ENCODE measurements at places on chromosomes 13 and 19.
A peak's percentile ranks its signal among the peaks of the same experiment; 100 is the strongest.

GRCh38 chr19:55228015-55228391 lies 560 bp downstream of the TMEM86B start:
- DNase-seq = no peak

DNA sequence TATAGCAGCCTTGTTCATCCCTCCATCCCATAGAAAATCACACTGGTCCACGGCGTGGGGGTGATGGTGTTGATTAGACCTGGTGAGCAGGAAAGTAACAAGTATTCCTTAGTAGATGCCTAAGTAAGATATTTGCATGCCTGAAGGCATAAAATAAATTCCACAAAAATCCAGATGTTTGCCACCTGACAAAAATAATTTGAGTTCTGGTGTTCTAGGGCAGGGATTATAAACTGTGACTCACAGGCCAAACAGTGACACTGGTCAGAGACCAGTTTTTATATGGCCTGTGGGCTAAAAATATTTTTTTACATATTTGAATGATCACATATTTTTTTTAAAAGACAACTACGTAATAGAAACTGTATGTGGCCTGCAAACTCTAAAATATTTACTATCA lies 310.7 kb downstream of the RFC3 start:
- no peak for DNase-seq

DNA sequence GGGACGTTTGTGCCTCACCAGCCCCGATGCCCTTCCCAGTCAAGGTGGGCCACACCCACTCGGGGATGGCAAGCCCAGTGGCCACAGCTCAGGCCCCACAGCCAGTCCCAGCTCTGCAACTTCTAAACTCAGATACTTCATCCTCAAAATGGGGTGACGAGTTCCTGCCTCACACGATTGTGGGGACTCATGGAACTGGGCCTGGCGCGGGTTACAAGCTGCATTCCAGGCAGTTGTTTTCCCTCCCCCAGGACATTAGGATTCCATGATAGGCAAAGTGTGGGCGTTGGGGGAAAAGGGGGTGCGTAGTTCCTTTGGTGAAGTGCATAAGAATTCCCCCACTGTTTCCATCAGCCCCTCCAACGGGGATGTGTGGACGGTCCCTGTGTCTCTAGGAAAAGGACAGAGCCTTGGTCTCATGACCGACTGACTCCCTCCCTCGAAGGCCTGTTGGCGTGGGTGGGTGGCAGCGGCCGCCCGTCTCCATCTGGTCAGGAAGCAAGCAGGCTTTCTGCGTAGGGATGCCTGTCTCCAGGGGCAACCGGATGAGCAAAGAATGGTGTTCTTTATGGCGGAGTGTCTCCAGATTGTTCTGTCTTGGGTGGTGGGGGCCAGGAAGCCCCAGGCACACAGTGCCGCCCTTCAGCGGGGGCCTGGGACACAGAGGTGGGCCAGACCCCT lies 21.1 kb upstream of the NPAS1 start:
- no peak for DNase-seq

DNA sequence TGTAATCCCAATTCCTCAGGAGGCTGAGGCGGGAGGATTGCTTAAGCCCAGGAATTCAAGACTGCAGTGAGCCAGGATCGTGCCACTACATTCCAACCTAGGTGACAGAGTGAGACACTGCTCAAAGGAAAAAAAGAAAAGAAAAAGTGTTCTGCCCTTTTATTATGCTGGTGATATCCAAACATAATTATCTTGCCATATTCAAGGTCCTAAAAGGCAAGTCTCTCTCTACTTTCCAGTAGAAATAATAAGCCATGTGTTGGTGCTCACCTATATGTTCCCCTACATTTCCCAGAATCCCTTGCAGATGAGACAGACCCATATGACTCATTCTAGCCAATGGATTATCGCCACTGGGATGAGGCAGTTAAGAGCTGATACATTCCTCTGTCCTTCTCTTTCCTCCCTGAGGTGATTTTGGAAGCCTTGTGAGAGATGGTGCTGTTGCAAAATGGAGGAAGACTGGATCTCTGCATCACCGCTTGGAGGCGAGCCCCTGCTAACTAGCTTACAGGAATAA lies 58.3 kb upstream of the MRI1 start:
- DNase-seq = no peak

- no peak for DNase-seq
Observed at GRCh38 chr13:47117268-47117667, 220.4 kb upstream of the HTR2A start.

DNA sequence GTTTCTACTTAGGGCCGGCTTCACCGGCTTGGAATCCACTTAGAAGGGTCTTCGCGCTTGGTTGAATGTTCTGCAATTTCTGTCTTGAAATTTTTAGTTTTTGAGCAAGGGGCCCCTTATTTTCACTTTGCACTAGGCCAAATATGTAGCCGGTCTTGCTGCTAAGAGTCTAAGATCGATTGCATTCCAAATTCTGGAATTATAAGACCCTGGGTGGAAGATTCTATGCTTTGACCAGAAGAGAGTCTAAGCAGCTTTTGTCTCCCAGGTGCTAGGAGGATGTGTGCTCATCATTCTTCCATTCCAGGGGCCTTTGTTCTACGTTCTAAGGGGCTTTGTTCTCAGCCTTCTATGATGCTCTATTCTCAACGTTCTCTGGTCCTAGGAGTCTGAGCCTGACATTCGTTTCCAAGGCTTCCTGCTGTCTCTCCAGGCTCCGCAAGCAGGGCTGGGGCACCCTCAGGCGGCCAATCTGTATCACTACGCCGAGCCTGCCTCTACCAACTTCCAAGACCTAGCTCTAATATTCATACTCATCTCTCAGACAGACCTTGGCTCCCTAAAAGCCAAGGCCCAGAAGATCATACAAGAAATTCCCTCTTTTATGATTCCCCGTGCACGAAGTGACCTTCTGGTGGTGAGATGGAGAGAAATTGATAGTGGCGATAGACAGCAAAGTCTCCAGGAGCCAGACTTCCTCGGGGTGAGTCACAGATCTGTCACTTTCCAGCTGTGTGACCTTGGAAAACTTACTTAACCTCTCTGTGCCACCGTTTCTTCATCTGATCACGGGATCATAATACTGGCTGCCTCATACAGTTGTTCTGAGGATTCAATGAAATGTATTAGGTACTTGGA lies 982 bp upstream of the DACT3 start:
- peak; percentile 79 for DNase-seq

GRCh38 chr19:3366753-3367627 lies 607 bp downstream of the NFIC start:
- DNase-seq = peak; percentile 33

DNA sequence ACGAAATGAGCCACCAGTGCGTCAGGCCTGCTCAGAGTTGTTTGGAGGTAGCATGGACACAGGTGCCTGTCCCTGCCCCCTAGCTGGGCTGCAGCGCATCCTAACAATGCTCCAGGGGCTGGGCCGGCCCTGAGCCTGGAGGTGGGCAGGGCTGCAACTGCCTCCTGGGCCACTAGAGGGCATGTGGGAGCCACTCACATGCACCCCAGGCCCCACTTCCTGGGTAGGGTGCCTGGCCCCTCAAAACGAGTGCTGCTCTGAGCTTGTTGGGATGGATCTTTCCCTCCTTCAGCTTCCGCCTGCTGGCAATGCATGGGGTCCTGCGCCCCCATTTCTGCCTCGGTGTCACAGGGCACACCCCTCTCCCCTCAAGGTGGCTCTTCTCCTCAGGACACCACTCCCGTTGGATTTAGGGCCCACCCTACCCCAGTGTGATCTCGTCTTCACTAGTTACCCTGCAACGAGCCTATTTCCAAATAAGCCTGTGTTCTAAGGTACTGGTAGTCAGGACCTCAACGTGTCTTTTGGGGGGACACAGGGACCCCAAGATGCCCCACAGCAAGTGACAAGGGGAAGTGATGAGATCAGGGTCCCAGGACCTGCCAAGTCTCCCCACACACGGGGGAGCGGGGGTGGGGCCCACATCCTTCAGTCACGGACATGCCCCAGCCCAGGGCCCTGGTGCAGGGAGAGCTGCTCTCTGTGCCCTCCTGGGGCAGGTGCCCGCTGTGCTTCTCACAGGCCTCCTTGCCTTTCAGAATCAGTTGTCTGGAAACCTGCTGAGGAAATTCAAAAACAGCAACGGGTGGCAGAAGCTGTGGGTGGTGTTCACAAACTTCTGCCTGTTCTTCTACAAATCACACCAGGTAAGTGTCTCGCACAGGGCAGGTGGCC lies 131.3 kb downstream of the STK24 start:
- DNase-seq = no peak

GRCh38 chr19:3250675-3251074 lies 26.2 kb downstream of the CELF5 start:
- DNase-seq = no peak

GRCh38 chr13:36907821-36908220 lies 12.2 kb downstream of the SMAD9 start:
- no peak for DNase-seq

- no peak for DNase-seq
Observed at GRCh38 chr19:49479975-49480628, 6.1 kb downstream of the FLT3LG start.

DNA sequence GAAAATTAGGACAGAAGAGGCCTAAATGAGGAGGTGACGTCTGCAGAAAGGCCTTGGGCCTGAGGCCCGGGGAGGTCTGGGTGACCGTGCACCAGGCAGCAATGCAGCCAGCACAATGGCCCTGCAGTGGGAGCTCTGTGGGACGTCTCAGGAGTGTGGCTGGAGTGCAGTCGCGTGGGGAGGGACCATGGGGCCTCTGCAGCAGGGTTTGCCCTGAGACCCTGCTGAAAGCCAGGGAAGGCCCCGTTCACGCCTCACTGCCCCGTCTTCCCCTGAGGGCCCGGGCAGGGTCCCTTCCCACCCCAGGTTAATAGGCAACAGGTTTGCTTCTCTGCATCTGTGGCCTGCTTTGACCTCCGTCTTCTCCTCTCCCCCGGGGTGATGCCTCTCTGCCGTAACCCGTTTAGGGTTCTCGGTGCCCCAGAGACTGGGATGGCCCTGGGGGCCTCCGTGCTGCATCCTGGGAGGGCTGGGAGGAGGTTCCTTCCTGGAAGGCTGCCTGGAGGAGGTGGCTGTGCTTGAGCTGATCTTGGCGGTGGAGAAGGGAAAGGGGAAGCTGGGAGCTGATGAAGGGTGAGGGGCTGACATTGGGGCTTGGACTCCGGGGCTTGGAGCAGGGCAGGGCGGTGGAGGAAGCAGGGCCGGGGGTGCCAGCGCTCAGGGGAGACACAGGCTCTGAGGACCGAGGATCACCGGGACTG lies 9.7 kb downstream of the PALM start:
- DNase-seq = no peak

DNA sequence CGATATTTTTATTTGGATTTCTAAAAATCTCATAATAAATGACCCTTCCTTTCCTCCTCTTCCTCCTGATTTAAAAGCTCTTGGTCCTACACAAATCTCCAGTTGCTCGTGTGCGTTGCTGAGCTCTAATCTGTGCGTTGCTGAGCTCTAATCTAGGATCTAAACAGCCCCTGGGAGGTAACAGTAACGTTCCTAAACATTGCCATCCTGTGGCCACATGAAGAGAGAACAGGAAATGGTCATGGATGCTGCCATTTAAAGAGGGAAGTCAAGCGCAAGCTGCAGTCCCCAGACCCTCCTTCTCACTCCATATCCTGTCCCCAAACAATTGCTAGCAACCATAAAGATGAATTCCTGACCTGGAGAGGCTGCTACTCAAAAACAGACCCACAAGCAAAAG lies 170.8 kb downstream of the NUFIP1 start:
- no peak for DNase-seq

DNA sequence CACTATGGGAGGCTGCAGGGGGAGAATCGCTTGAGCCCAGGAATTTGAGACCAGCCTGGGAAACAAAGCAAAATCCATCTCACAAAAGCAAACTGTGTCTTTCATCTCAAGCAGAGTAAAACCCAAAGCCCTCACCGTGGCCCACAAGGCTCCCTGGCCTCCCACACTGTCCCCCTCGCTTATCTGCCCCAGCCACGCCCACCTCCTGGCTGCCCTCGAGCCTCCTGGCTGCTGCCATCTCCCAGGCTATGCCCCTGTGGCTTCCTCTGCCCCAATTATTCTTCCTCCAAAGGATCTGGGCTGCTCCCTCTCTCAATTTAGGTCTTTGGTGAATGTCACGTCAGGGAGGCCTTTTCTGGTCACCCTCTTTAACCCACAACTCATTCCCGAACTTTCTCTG lies 3.6 kb downstream of the RABAC1 start:
- DNase-seq = no peak

GRCh38 chr13:20073775-20074174 lies 87.1 kb downstream of the GJA3 start:
- no peak for DNase-seq

GRCh38 chr19:17079710-17080439 lies 4.3 kb downstream of the MYO9B start:
- no peak for DNase-seq

DNA sequence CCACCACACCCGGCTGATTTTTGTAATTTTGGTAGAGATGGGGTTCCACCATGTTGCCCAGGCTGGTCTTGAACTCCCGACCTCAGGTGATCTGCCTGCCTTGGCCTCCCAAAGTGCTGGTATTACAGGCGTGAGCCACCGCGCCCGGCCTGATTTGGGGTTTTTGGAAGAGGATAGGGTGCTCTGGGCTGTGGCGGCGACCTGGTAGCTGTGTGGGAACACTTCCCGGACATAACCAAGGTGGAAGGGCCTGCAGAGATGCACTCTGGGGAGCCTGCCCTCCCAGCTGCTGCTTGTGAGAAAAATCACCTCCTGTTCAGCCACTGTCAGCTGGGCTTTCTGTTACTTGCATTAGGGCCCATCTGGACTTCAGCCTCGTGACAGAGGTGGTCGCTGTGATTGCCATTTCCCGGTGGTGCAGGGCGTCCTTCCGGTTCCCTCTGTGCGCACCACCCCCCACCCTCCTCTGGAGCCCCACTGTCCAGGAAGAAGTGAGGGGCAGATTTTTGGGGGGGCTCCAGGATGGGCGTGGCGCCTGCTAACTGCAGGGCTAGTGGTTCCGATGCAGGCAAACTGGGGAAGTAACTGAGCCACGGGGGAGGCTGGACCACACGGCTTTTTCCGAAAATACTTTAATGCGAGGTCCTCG lies 7.5 kb downstream of the IL4I1 start:
- no peak for DNase-seq

GRCh38 chr19:14375055-14375581 lies 6.1 kb upstream of the ADGRE5 start:
- no peak for DNase-seq

Data from NCI-H1105 (cell line).